Mesothelial cell of epicardium (in vitro differentiated cells): ENCODE measurements at places on chromosomes 2 and 18. TPM values are rescaled to one million over a fixed set of nuclear protein-coding genes. Genes with fewer than 3 reads are reported as not detected.

DNA sequence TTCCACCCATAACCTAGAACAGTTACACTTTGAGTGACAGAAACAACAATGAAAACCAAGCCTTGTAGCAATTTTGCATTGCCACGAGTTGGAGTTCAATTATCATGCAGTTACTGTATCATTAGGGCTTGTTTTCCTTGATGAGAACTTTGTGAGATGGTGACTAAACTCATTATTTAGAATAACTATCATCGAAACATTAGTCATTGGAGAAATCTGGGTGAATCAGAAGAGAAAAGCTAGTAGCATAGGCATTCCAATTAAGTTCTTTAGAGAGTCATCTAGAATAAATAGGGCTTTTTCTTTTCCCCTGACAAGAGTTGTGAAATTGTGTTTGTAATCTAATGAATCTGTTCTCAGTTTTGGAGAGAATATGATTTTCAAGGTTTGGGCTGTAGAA lies 122.8 kb upstream of the DOCK10 start:
- DNase-seq = no peak
- H3K4me1 ChIP-seq = no peaks in the 10 kb centered on the region

DNA sequence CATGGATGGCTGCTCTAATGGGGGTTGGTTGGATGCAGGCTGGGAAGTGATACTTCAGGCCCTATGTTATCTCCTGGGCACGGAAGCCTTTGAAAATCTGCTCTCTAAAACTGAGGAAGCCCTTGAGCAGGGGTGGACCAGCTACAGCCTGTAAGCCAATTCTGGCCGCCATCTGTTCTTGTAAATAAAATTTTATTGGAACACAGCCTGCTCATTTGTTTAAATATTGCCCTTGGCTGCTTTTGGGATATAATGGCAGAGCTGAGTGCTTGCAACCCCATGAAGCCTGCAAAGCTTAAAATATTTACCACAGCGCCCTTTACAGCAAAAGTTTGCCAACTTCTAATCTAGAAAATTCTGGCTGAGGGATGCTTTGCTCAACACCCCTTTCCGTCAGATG lies 11.9 kb upstream of the IGFBP2 start:
- no peak overlapping the region for H3K4me3 ChIP-seq
- no peaks in the 10 kb centered on the region for H3K36me3 ChIP-seq
- H3K27ac ChIP-seq = peak overlapping the region; percentile 78
- no peaks in the 10 kb centered on the region for H3K27me3 ChIP-seq

- H3K27me3 ChIP-seq = no peaks in the 10 kb centered on the region
- H3K27ac ChIP-seq = no peak overlapping the region
- DNase-seq = no peak
- no peak overlapping the region for H3K4me3 ChIP-seq
- H3K4me1 ChIP-seq = peaks cover 19% of the 10 kb centered on the region
These were observed 159.8 kb downstream of the UXS1 start for GRCh38 chr2:106034325-106034724.

DNA sequence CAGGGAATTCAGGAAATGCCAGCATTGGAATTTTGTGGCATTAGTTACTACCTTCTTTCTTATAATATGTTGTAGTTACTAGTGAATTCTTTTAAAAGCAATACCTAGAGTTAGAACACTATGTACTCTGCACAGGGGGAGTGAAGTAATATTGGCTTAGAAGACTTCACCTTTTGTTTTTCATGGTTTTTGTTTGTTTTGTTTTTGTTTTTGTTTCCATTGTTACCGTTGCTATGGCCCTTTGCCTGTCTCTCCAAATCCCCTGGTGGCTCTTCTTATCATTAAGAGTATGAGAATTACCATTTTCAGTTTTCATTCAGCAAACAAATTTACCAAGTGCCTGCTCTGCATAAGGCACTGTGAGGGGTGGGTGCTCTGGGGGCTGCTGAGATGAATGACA lies 160.1 kb downstream of the HAUS1 start:
- H3K36me3 ChIP-seq = peaks cover 9% of the 10 kb centered on the region
- peaks cover 26% of the 10 kb centered on the region for H3K4me1 ChIP-seq
- no peaks in the 10 kb centered on the region for H3K27me3 ChIP-seq
- DNase-seq = no peak

DNA sequence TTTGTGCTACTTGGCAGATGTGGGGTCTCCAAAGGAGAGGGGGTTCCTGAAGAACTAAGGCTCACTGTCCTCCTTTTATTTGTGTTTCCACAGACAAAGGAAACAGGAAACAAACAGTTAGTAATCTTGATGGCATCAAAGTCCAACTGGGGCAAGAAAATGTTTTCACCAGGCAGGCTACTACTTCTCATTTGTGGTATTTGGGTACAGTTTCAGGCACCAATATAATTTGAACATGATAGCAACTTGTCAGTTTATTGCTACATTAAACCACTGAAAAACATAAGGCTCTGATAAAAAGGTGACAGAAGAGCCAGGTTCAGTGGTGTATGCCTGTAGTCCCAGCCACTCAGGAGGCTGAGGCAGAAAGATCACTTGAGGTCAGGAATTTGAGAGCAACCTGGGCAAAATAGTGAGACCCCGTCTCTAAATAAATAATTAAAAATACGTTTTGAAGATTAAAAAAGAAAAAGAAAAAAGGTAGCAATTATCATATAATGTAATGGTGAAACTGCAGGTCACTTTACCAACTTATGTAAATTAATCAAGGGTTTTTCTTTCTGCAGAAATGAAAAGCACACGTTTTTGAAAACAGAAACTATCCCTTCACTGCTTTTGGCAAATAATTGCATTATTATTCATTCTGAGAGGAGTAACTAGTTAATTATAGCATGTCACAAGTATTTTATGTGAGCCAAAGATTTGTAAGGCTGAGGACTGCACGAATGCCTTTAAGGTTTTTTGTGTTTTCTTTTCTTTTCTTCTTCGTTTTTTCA lies 157.5 kb upstream of the CAVIN2 start:
- DNase-seq = no peak
- no peaks in the 10 kb centered on the region for H3K27me3 ChIP-seq
- no peak overlapping the region for H3K27ac ChIP-seq

GRCh38 chr2:217988840-217989204 lies 14.0 kb downstream of the TNS1 start:
- H3K36me3 ChIP-seq = peaks cover 4% of the 10 kb centered on the region
- DNase-seq = no peak
- H3K27me3 ChIP-seq = no peaks in the 10 kb centered on the region
- H3K4me1 ChIP-seq = peaks cover 26% of the 10 kb centered on the region
- no peak overlapping the region for H3K4me3 ChIP-seq

DNA sequence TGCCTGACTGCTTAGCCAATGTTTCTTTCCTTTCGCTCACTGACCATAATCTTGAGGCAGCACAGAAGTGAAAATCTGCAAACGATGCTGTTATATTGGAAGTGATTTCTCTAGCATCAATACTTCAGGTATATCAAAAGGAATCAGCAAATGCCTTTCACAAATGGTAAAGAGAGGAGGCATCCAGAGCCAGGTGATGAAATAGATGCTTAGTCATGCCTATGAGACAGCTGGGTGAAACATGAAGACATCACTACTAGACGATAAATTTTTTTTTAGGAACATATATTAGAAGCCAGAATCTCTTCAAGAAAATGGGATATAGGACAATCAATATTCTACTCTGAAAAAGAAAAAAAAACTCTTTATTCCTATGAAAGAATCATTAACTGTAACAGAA lies 249.2 kb upstream of the SLC39A10 start:
- H3K27me3 ChIP-seq = no peaks in the 10 kb centered on the region
- peaks cover 7% of the 10 kb centered on the region for H3K4me1 ChIP-seq
- H3K36me3 ChIP-seq = no peaks in the 10 kb centered on the region
- DNase-seq = no peak
- no peak overlapping the region for H3K4me3 ChIP-seq

- H3K27me3 ChIP-seq = peaks cover 21% of the 10 kb centered on the region
- H3K36me3 ChIP-seq = no peaks in the 10 kb centered on the region
- H3K27ac ChIP-seq = no peak overlapping the region
- DNase-seq = no peak
These were observed 404.3 kb downstream of the ZNF521 start for GRCh38 chr18:24947521-24948305.

- DNase-seq = peak; percentile 25
- H3K27me3 ChIP-seq = no peaks in the 10 kb centered on the region
- H3K4me1 ChIP-seq = peaks cover 22% of the 10 kb centered on the region
- no peaks in the 10 kb centered on the region for H3K36me3 ChIP-seq
- H3K4me3 ChIP-seq = no peak overlapping the region
These were observed 71.6 kb downstream of the ACKR3 start for GRCh38 chr2:236641051-236641726.

GRCh38 chr2:140893685-140894084 lies 1237.1 kb downstream of the LRP1B start:
- no peak for DNase-seq
- no peaks in the 10 kb centered on the region for H3K36me3 ChIP-seq
- H3K27ac ChIP-seq = no peak overlapping the region
- no peaks in the 10 kb centered on the region for H3K27me3 ChIP-seq
- peaks cover 25% of the 10 kb centered on the region for H3K4me1 ChIP-seq

- no peak for DNase-seq
- peaks cover 30% of the 10 kb centered on the region for H3K27me3 ChIP-seq
- peaks cover 15% of the 10 kb centered on the region for H3K4me1 ChIP-seq
- no peaks in the 10 kb centered on the region for H3K36me3 ChIP-seq
- H3K4me3 ChIP-seq = peak overlapping the region; percentile 89
- H3K27ac ChIP-seq = no peak overlapping the region
These were observed 2.0 kb downstream of the ANKRD44 start for GRCh38 chr2:197308585-197308984.

GRCh38 chr2:226414335-226414734 lies 385.3 kb downstream of the IRS1 start:
- no peak overlapping the region for H3K4me3 ChIP-seq
- no peak for DNase-seq
- no peaks in the 10 kb centered on the region for H3K27me3 ChIP-seq

GRCh38 chr2:9631878-9632700 lies 1.3 kb upstream of the YWHAQ start:
- peaks cover 1% of the 10 kb centered on the region for H3K27me3 ChIP-seq
- H3K4me1 ChIP-seq = peaks cover 35% of the 10 kb centered on the region

DNA sequence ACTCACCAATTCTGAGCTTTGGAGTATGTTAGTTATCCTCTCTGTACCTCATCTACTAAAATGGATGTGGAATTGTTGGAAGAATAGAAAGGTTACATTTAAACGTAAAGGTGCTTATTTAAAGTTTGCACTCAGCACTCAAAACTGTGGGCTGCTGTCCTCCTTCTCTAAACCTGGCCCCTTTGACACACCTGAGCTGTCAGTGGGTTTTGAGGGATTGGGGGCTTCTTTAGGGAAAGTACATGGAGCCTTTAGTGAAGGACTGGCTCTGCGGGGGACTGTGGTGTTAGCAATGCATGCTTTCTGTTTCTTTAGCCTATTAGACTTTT lies 47.2 kb downstream of the TET3 start:
- H3K27me3 ChIP-seq = no peaks in the 10 kb centered on the region
- H3K4me1 ChIP-seq = peaks cover 42% of the 10 kb centered on the region
- no peak for DNase-seq
- H3K4me3 ChIP-seq = no peak overlapping the region
- H3K27ac ChIP-seq = peak overlapping the region; percentile 92

- H3K27me3 ChIP-seq = peaks cover 23% of the 10 kb centered on the region
- no peaks in the 10 kb centered on the region for H3K36me3 ChIP-seq
- H3K27ac ChIP-seq = no peak overlapping the region
These were observed 411.0 kb downstream of the LRATD1 start for GRCh38 chr2:15043336-15044058.

GRCh38 chr2:73998451-73998850 lies 13.7 kb downstream of the TET3 start:
- H3K4me3 ChIP-seq = no peak overlapping the region
- no peaks in the 10 kb centered on the region for H3K27me3 ChIP-seq
- H3K27ac ChIP-seq = no peak overlapping the region
- H3K4me1 ChIP-seq = peaks cover 57% of the 10 kb centered on the region
- no peak for DNase-seq

DNA sequence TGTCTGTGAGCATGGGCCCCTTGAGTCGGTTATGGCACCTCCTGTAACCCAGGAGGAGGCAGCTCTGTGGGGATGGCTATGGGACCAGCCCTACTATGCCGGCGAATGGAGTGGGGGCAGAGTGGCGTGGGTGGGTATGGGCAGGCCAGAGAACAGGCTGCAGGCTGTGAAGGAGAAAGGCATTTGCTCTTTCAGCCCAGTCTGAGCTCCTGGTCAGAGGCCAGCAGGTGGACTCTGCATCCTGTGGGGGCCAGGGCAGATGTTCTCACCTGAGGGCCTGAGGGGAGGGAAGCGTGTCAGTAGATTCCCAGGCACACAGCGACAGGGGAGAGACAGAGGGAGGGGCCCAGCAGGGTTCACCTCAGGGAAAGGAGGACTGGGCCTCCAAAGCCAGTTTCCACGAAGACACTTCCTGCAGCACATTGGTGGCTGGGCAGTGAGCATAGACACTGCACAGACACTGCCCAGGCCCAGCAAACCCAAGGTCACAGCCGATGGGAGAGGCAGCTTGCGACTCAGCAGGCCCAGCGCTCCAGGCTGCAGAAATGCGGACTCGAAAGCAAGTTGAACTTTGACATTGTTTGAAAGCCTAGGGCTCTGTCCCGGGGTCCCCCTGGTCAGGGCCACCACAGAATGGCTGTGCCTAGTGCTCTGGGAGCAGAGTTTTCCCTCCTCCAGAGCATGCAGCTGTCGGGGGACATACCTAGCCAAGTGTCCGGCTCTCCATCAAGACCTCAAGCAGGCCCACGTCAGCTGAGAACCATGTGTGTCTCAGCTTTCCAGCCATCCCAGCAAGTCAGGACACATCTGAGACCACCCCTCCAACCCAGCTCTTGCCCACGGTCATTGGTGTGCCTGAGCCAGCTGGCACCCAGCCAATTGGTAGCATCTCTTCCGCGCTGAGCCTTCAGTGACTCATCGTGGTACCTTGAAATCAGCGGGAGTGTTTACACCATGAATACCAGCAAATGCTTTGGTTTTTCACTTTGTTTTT lies 53.8 kb downstream of the TGOLN2 start:
- peaks cover 61% of the 10 kb centered on the region for H3K4me1 ChIP-seq
- no peak overlapping the region for H3K4me3 ChIP-seq
- no peaks in the 10 kb centered on the region for H3K27me3 ChIP-seq
- peak; percentile 58 for DNase-seq

- peaks cover 19% of the 10 kb centered on the region for H3K4me1 ChIP-seq
- no peaks in the 10 kb centered on the region for H3K27me3 ChIP-seq
- H3K4me3 ChIP-seq = no peak overlapping the region
- H3K36me3 ChIP-seq = no peaks in the 10 kb centered on the region
These were observed 479.3 kb downstream of the PTPRM start for GRCh38 chr18:8046441-8046840.

The FMNL2 gene
- total RNA-seq = 50.2 to 52.6 TPM (median 51.5 TPM) in 3 replicates

The DSG1 gene
- total RNA-seq = 0.07 to 0.18 TPM (median 0.09 TPM) in 3 replicates

The FLACC1 gene
- 0.78 to 1.2 TPM (median 1.1 TPM) in 3 replicates for total RNA-seq

The GPR55 gene
- total RNA-seq = not detected in 3 replicates

The APOB gene
- 0.13 to 0.23 TPM (median 0.22 TPM) in 3 replicates for total RNA-seq
